ENCODE measurements at places on chromosomes 1 and 21.

- DNase-seq = no peak
These were observed 1.8 kb downstream of the NIBAN1 start for GRCh38 chr1:184972315-184973055.

DNA sequence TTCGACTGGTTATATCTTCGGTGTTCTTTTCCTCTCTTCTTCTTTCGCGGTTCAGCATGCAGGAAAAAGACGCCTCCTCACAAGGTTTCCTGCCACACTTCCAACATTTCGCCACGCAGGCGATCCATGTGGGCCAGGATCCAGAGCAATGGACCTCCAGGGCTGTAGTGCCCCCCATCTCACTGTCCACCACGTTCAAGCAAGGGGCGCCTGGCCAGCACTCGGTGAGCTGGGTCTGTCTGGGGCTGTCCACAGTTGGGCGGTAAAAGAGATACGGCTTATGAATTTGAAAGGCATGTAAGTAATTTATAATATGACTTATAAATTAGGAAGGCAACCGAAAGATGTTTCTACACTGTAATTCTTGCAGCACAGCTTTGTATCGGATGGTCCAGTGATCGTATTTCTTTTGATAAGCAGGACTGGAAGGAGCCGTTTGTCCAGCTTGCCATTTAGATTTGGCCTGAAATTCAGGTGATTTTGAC, 334 bp downstream of the CTH start:
- no peak for DNase-seq

DNA sequence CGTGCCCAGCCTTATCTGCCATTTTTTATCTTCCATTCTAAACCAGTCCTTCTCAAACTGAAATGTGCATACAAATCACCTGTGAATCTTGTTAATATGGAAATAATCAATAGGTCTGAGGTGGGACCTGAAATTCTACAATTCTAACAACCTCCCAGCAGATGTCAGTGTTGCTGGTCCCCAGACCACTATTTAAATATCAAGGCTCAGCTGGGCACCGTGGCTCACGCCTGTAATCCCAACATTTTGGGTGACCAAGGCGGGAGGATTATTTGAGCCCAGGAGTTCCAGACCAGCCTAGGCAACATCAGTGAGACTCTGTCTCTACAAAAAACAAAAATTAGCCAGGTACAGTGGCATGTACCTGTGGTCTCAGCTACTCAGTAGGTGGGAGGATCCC, 4.1 kb downstream of the UQCRHL start:
- no peak for DNase-seq

- DNase-seq = no peak
These were observed 57.4 kb upstream of the CXADR start for GRCh38 chr21:17455451-17455850.

DNA sequence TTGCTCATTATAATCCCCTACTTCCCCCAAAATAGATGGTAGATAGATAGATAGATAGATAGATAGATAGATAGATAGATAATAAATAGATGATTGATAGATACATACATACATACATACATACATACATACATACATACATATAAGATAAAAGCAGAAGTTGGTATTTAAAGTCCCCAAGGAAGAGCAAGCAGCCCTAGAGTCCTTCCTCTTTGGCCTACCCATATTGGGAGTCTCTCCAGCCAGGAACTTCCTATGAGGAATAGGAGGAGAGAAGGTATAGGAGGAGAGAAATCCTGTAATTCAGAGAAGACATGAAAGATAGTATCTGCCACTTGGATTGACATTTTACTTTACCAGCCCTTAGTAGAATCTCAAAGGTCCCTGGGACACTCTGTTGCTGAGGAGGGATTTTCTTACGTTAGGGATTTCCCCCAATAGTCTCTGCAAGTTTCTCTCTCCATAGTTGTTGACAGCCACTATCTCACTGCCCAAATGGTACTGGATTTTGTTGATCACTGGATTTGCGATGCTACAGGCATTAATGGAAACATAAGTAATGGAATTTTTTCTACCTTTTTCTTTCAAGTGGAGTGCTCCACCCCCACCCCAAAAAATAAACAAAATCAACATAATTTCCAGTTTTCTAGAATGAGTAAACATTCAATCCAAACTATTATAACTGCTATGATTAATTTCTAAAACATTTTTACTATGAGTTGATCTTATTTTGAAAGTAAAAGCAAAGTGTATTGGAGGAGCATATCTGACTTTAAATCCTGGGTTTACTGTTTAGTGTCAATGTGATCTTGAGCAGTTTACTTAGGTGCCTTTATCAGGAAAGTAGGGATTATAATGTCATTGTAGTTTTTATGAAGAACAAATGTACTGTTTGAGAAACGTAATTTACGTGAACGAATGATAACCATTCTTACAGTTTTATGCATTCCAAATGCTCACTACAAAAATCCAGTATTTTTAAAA, 93.2 kb upstream of the TNFSF4 start:
- DNase-seq = no peak

- no peak for DNase-seq
These were observed 1.0 kb upstream of the IER5 start for GRCh38 chr1:181087400-181087901.

GRCh38 chr1:155064111-155064831, 731 bp downstream of the EFNA4 start:
- DNase-seq = no peak

GRCh38 chr1:23515905-23516304, 15.1 kb downstream of the E2F2 start:
- DNase-seq = no peak

DNA sequence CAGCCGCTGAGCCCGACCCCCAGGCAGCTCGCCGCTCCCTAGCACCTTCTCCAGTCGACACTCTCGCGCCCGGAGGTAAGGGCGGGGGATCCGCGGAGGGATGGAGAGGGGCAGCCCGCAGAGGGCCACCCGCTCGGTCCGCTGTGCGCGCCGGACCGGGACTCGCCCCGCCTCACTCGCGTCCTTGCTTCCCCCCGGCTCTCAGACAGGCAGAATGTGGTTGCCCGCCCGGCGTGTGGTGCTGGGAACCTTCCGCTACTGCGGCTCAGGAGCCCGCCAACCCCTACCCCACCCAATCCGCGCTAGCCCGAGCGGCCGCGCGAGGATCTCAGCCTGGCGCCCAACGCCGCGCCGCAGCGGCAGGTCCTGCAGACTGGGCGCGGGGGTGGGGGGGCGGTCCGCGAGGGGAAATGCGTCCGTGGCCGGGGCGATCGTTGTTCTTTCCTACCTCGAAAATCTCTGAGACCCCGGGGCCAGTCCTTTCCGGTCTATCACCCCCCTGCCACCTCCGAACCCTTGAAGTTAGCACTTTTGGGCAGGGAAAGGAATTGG, 404 bp downstream of the LRRC8C start:
- DNase-seq = peak; percentile 49

- no peak for DNase-seq
These were observed 684 bp upstream of the MRPL20 start for GRCh38 chr1:1407636-1408318.

DNA sequence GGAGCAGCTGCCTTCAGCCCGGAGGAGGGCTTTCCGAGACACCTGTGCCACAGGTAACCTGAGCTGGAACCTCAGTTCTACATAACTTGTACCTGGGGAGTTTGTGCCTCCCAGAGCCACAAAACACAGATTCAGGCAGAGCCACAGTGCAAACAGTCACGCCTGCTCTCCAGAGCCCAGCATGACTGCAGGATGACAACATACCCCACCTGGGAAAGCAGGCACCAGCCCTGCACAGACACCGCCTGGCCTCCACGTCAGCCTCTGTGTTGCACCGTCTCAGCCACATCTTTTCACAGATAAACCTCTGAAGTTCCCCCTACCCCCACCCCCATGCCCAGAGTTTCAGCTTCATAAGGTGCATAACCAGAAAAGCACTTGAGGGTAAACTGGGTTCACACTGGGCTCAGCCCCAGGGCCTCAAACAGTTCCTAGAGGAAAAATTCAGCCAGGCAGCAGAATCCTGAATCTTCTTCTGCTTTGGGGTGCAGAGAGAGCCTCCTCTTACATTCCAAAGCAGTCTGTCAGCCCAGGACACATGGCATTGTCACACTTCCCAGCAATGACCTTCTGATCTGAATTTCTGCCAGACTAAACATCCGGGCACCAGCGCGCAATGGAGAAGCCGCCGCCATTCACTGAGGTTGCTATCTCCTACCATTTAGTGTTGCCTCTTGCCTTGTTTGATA, 229.5 kb downstream of the TOMM20 start:
- DNase-seq = no peak

- no peak for DNase-seq
These were observed 55.3 kb downstream of the NDUFS5 start for GRCh38 chr1:39081271-39082009.

DNA sequence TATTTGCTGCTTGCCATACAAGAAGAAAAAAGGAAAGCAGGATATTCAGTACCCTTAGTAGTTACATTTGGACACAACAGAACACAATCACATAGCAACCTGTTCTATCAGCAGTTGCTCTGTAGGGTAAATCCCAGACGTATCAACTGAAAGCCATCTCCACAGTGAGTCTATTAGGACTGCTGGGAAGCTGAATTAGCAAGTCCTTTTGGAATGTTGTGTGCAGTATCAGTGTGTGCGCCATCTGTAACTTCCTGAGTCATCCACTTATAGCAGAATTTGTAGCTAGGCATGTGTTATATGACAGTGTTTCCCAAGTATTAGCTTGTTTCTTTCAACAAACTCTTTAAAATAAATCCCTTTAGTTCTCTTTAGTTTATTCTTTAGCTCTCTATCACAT, 21.3 kb downstream of the CCDC30 start:
- no peak for DNase-seq

DNA sequence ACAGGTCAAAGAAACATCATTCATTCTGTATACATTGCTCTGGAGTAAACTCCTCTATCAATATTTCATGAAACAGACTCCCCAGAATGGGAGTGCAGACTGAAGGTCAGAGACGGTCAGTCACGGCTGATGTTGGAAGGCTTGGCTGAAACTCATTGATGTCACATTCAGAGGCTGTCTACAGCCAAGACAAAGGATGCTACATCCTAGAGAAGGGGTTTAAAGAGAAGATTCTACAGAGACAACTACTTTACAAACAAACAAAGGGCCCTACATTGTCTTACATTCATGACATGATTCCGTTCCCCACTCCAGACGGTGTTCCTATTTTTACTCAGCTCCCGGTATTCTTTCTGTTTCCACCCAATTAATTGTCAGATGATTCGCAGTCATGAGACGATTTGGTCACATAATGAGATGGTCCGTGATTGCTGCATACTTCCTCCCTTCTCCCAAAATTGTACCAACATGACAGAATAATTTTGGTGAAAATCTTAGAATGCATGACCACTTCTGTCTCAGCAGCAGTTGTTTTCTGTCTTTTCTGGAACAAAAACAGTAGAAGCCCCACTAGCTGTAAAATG, 73.8 kb upstream of the VAV3 start:
- no peak for DNase-seq

DNA sequence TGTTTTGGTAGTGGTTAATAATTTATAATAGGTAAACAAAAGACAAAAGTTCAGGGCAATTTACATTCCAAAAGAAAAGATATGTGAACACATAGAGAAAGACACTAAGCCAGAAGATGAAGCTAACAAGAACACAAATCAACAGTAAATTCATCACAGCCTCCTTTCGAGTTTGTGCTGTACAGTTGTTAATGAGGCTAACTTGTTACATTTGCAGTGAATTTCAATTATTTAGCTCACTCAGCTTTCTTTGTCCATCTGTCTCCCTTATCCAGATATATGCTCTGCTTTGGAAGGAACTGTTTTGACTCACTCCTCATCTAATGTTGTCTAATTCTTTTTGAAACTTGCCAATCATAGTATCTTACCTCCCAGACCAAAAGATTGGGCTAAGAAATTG, 423.3 kb upstream of the OLFM3 start:
- no peak for DNase-seq

- DNase-seq = no peak
These were observed 16.3 kb downstream of the TLR5 start for GRCh38 chr1:223126741-223127140.

DNA sequence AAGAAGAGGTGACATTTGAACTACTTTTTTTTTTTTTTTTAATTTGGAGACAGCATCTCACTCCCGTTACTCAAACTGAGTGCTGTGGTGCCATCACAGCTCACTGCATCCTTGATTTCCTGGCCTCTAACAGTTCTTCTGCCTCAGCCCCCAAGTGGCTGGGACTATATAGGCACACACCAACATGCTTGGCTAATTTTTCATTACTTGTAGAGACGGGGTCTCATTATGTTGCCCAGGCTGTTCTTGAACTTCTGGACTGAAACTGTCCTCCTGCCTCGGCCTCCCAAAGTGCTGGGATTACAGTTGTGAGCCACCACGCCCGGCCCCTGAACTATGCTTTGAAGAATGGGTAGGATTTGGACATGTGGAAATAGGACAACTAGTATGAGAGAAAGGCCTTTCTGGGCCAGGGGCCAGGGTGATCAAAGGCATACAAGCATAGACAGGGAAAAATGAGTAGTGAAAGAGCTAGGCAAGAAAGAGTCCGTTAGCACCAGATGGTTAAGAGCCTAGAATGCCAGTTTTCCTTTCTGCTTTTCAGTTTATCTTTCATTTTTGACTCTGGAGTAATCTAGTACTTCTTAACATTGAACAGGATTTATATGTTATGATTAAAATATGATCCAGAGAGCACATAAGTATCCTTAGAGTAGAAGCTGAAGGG, 6.3 kb downstream of the RABGAP1L start:
- no peak for DNase-seq

DNA sequence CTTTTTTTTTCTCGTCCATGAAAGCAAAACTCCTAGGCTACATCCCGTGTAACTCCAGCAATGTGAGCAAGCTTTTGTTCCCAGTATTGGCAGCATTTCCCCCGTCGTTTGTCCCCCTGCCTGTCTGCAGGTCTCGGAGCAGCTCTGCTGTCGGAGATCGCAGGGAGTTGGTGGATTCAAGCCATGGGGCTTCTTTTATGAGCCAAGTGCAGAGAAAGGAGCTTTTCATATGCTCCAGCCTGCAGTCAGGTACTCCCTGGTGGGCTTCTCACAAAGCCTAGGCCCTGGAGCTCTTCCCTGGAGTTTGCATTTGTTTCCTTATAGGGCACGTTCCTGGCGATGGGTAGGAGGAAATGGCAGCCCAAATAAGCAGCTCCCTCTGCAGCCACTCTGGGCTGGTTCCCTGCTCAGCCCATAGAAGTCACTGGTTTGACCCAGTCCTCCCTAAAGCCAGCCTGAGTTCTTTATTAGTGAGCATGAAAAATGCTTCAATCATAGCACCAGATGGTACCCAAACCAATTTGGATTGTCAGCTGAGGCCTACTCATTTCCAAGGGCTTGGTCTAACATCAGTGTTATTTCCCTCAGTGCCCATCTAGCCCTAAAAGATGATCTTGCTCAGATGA, 78.3 kb downstream of the NUF2 start:
- DNase-seq = no peak

- no peak for DNase-seq
These were observed 49.5 kb downstream of the CHD1L start for GRCh38 chr1:147292012-147292411.

GRCh38 chr1:8941906-8942305, 3.8 kb upstream of the CA6 start:
- DNase-seq = no peak

DNA sequence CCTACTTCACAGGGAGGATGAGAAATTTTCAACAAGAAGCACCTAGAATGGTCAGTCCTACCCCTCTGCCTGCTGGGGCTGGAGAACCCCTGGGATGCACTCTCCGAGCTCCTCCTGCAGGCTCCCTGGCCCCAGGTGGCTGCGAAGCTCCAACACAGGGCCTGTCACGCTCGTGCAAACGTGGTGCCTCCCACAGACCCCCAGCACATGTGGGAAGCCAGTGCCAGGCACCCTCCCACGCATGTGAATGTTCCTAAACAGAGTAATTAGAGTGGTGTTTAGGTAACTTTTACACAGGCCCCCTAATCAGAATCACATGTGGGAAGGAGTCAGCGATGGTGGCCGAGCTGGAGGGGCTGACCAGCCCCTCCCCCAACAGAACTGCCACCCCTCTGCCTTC, 28.4 kb downstream of the GLIS1 start:
- DNase-seq = no peak

- no peak for DNase-seq
These were observed 196.7 kb upstream of the DAB1 start for GRCh38 chr1:57620605-57621004.

Measured in T-helper 22 cell (primary cell).